ENCODE measurements at places on chromosomes 3 and 15.

- no peak for DNase-seq
Observed at GRCh38 chr3:100759950-100760349, 50.7 kb downstream of the TFG start.

DNA sequence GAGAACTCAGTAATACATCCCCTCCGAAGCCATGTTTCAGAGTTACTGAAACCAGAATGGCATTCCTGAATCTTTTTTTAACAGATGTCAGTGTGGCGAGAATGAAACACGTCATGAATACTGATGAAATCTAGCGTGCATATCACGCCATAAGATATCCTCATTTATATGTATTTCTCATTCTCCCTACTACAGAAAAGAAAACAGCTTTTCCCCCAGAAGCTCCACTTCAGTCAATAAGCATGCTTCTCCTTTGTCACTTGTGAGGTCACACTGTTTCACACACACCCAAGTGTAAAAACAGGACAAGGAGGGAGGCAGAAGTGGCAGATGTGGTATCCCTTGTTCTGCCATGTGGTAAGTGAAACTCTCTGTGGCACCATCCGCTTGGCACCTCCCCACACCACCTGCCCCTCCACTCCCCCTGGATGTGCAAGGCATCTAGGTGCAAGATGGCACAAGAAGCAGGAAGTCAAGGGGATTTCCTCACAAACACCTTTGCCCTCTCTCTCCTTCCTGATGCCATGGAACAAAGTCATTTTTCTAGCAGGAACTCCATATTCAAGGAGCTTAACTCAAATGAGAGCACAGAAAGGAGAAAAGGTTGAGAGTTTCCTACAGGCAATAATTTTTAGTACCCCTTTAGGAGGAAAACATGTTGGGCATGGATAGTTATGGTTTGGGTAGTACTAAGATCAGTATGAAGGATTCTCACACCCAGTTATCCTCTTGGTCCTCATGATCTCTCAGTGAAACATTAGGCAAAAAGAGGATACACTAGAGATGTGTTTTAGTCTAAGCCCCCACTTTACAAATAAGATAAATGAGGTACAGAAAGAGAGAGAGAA is 47.5 kb upstream of the FRMD4B start:
- DNase-seq = no peak

DNA sequence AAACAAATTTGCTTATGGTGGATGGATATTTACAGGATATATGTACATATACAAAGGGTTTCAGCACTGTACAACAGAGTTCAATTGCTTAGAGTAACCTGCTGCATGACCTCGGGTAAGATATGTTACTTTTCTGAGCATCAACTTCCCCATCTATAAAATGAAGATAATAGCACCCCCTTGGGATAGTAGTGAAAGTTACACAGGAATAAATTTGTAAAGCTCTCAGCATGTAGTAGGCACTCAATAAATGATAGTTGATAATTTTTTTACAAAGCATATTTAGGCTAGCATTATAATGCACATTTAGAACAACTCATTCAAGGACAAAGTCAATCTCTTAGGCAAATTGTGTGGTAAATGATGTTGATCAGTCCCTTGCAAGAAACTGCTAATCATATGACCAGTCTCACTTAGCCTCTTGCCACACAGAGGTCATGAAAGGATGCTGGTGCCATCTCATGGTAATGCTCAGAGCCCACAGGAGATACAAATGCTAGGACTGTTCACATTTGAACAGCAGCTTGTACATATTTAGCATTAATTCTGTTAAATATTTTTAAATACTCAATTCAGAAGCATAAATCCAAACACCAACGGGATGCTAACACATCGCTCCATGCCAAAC is 123.9 kb downstream of the MAGI1 start:
- DNase-seq = no peak

- DNase-seq = no peak
Observed at GRCh38 chr3:1138036-1138435, 45.2 kb downstream of the CNTN6 start.
